Astrocyte of the cerebellum (primary cell): ENCODE measurements at places on chromosomes 6 and 20.

DNA sequence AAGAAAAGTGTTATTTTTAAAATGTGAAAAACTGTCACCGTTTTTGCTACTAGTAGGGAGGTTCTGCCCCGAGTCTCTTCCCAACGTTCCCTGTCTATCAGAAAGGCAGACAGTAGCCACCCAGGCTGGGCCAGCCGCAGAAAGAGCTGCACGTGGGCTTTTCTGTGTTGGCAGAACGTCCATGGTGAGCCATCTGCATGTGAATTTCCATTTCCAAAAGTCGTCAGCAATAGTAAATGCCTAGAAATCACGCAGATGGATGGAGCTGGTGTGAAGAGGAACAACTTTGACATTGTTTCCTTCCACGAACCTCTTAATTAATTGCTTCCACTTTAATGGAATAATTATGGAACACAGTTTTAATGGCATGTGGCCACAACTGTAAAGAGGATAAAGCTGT lies 97.5 kb downstream of the FAM120B start:
- DNase-seq, result no peak

DNA sequence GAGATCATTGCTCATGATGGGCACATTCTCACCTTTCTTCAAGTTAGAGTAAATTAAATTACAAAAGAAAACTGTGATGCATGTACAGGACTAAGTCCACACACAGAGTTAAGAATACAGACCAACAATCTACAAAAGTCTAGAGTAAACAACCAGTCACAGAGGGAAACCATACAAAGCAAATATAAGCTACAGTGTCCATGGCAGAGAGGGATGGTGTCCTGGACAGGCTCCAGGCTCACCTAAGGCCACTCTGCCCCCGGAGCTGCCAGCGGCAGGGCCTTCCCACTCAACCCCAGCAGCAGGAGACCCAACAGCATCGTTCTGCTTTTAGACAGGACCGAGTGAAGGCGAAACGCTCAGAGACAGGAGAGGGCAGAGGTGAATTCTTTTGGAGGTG lies 16.0 kb downstream of the PDE10A start:
- no peak for DNase-seq

- no peak for DNase-seq
These were observed 58.1 kb downstream of the RREB1 start for GRCh38 chr6:7165890-7166267.

DNA sequence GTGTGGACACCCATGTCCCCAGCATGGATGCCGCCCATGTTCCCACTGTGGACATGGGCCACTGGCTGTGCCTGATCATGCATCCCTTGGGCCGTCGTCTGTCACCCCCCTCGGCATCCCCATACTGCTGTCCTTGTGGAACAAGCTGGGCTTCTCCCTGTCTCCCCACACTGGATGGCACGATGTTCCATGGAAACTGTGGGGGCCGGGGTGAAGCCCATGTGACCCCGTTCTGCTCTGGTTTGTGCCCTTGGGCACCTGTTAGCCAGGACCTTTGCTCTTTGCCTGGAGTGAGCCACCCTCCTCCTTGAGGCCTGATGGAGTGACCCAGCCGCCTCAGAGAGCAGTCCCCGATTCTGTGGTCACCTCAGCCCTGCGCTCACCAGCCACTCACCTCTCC lies 7.6 kb upstream of the FRMD1 start:
- DNase-seq, result no peak

- no peak for DNase-seq
These were observed 32.1 kb downstream of the CPNE5 start for GRCh38 chr6:36807143-36807542.

DNA sequence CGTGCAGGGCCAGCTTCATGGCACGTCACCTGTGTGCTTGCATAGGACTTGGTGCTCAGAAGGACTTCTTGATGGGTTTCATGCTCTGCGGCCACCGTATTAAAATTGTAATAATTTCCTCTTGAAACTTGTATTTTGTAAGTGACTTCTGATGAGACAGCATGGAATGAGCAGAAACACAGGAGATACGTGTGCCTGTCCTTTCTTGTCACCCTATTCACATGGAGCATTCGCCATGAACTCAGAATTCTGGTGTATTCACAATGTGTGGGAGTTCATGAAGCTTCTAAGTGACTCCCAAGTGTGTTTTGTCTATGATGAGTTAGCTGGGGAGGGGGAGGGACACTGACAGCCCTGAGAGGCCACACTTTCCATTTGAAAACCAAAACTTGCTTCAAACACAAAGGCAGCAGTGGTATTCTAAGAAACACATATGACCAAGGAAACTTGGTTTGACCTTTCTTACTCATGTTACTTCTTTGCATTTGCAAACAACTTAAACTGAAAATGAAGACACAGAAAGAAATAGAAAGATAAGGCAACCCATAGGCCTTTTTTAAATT lies 92.1 kb upstream of the NEDD9 start:
- DNase-seq, result no peak

DNA sequence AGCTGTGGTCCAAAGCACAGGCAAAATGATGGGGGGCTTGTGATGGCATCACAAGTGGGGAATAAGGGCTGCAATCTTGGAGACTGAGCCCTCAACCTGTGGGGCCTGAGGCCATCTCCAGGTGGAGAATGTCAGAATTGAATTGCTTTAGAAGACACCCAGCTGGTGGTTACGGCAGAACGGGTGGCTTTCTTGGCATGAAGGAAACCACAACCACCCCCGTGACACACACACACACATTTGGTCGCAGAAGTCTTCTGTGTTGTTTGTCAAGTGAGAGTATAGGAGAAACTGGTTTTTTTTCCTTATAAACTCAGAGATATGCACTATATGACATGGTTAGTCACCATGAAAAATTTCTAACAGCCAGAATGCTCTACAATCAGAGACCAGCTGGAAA lies 139.5 kb upstream of the CDH4 start:
- no peak for DNase-seq

GRCh38 chr6:135877666-135878065 lies 26.2 kb downstream of the PDE7B start:
- DNase-seq, result no peak

DNA sequence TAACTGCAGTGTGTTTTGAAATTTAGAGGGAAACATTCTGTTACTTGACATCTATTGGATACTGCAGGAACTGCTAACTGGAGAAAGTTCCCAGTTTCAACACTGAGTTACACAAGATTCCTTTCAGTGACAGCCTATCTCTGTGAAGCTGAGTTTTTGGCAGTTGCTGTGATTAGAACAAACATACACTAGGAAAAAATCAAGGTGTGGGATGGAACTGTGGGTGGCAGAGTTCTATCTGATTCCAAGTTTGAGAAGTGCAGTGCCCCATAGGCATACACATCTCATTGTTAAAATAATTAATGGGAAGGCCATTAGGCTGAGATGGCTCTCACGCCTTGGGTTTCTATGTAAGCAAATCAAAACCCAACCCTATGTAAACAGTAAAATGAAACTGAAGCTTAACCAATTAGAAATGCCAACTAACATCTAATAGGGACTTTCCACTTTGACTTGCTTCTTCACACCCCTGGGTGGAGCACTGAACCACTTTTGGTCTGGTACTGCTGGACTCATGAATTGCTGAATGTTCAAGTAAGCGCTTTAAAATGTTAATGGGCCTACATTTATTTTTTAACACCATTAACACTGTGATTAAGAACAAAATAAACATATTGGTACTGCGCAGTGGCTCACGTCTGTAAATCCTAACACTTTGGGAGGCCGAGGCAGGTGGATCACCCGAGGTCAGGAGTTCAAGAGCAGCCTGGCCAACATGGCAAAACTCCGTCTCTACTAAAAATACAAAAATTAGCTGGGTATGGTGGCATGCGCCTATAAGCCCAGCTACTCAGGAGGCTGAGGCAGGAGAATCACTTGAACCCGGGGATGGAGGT lies 55.2 kb upstream of the TBC1D7 start:
- no peak for DNase-seq

GRCh38 chr6:34589691-34590090 lies 33.6 kb upstream of the SPDEF start:
- DNase-seq, result no peak

GRCh38 chr20:43936805-43937204 lies 22.2 kb downstream of the TOX2 start:
- no peak for DNase-seq

GRCh38 chr6:116467096-116467495 lies 5.9 kb downstream of the CALHM6 start:
- DNase-seq, result no peak
